GM20000 (cell line): ENCODE measurements at places on chromosomes 5 and 9.
A peak's percentile ranks its signal among the peaks of the same experiment; 100 is the strongest.

DNA sequence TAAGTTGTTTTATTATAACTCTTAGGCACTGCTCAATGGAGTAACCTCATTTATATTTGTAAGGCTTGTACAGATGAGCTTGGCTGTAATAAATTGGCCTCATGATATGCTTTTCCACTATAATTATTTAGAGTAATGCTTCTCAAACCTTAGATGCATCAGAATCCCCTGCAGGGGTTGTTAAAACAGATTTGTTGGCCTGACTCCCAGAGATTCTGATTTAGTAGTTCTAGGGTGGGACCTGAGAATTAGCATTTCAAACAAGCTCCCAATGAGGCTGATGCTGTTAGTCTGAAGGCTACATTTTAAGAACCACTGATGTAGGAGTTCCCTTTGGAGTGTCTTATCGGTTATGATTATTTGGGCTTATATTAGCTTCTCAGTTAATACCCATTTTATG lies 38.2 kb upstream of the ARSB start:
- no peak for DNase-seq

DNA sequence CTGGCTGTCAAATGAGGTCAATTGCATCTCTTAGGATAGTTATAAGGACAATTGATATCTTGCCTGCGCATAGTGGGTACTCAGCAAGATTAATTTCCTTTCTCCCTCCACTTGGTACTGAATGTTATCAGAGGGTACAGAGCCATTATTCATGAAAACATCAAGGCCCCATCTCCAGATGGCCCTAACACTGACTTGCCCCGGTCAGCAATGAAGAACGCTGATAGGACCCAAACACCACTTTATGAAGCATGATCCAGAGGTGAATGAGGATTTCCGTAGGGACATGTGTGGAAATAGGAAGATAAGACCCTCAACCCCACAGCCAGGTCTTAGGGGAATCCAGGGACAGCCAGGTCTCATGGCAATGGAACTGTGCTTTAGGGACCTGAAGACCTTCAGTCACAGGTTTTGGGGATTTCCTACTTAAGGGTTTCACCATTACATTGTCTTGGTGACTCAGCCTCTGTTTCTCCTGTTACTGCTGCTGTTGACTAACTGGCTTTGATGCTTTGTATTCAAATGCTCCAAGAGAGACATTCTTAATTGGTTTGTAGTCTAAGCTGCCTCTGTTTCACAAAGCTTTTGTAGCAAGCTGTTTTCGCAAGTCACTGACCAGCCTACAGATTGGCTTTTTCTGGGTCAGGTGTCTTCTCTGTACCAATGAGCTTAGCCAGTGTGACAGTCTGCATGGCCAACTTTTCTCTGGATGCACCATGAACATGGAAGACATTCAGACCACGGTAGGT lies 35.3 kb upstream of the IQGAP2 start:
- DNase-seq = peak; percentile 49

DNA sequence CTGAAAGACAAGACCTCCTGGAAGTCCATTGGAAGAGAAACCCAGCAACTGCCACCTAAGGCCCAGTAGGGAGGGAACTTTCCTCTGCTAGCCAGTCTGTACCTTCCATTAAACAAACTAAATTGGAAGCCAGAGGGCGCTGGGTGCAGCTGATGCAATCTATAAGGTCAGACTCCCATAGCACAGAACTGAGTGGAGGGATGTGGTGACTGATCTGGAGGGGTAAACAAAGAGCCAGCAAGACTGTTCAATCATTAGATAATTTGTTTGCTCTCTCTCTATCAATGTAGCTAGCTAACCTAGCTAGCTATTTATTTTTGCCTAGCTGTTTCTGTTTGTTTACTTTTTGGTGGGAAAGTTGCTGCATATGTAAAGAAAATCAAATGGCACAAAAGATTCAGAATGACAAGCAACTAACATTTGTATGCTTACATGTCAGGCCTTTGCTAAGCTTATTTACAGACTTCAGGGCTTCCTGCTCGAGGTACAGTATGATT lies 291.8 kb upstream of the DAB2 start:
- DNase-seq = peak; percentile 39

DNA sequence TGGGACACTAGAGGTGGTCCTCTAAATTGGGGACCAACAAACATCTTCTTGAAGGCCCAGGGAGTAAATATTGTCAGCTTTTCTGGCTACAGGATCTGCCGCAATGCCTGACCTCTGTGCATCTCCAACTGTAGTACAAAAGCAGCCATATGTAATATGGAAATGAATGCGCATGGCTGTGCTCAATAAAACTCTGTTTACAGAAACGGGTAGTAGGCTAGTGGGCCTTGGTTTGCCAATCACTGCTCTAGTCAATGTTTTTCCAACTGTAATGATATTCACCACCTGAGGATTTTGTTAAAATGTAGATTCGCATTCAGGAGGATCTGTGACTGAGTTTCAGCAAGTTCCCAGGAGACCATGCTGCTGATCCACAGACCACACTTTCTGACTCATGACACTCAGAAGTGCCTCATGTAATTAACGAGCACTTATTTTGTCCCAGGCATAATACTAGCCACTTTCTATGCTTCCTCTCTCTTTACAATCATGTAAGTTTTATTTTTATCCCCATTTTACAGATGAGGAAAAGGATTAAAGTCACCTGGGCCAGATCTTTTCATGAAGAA lies 96.9 kb downstream of the MED27 start:
- DNase-seq = no peak

DNA sequence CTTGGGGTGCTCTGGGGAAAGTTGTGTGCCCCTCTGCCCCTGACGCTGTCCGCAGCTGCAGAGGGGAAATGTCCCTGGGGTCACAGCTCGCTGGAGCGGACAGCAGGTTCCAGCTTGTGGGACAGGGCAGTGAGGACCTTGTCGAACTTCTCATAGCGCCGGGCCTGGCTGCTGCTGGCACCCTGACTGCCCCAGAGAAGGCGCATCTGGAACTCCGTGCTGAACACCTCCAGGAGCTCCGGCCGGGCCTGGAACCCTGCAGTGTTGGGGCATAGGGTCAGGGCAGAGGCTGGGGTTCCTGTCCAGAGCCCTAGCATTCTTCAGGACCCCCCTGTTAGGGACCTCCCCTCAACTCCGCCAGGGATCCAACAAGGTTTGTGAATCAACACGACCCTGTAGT lies 3.6 kb upstream of the TOR2A start:
- no peak for DNase-seq

DNA sequence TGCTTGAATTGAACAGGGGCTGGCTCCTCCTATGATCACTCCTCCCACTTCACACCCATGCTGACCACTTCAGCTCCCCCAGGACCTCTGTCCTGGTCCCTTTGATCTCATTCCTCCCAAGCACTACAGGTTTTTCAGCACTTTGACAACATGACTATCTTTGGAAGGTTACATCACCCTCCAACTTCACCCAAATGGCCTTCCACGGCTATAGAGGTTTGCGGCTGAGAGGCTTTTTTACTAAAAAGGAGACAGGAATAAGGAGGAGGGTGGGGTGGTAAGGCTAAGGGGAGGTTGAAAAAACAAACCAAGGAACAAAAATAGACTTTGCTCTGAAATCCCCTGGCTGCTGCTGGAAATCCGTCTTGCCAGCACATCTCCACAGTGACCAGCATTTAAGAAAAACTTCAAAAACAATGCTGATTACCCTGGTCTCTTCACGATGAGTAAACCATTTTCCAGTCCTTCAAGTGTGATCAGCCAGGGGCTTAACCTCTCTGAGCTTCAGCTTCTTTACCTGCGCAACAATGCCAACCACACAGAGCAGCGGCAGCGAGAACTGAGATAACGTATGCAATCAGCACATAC lies 102.7 kb downstream of the DPYSL3 start:
- no peak for DNase-seq

DNA sequence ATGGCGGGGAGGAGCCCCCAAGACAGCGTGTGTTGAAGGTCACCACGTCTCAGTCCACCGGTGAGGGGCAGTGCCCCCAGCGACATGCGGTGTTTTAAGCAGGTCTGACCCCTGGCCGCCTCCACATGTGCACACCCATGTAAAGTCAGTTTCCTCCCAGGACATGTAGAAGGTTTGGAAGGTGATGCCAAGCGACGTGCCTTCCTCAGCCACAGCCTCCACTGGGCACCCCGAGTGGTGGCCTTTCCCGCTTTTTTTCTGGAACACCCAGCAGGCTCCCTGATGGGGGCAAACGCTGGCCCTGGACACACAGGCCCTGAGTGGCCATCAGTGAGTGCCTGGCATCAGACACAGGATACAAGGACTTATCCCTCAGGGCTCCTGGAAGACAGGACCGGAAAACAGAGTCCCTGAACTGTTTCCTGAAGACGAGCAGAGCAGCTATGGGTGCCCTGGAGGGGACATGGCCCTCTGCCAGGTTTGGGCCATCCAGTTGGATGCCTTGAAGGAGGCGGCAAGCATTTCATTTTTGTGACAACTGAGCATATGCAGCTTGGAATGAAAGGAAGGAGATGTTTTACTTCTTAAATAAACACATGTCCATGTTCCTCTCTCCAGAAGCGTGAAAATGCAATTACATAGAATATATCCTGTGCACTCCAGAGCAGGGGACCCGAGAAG lies 275.8 kb upstream of the IRX2 start:
- no peak for DNase-seq
